ENCODE measurements at places on chromosomes 4 and X.

- no peak for DNase-seq
Measured at GRCh38 chrX:10629905-10630304, 9.5 kb upstream of the MID1 start.

DNA sequence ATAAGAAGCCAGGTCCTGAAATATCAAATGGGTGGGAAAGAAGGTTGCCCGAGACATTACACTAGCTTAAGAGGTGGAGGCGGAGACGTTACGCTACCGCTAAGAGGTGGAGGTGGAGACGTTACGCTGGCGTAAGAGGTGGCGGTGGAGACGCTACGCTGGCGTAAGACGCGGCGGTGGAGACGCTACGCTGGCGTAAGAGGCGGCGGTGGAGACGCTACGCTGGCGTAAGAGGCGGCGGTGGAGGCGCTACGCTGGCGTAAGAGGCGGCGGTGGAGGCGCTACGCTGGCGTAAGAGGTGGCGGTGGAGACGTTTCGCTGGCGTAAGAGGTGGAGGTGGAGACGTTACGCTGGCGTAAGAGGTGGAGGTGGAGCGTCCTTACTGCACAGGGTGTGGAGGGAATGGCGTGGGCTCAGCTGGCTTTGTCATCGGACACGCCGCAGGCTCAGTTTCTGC, 12.8 kb downstream of the CYP4V2 start:
- no peak for DNase-seq

DNA sequence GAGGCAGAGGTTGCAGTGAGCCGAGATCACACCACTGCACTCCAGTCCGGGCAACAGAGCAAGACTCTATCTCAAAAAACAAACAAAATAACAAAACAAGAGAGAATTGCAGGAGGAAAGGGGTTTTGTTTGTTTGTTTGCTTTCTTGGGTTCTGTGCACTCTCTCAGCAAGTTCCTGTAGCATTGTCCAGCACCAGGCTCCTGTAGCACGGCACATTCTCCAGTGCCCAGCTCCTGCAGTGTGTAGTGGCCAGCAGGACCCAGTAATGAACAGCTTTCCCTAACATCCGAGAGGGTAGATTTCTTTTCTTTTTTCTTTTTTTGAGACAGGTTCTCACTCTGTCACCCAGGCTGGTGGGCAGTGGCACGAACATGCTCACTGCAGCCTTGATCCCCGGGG, 60.5 kb upstream of the USP9X start:
- DNase-seq = no peak

DNA sequence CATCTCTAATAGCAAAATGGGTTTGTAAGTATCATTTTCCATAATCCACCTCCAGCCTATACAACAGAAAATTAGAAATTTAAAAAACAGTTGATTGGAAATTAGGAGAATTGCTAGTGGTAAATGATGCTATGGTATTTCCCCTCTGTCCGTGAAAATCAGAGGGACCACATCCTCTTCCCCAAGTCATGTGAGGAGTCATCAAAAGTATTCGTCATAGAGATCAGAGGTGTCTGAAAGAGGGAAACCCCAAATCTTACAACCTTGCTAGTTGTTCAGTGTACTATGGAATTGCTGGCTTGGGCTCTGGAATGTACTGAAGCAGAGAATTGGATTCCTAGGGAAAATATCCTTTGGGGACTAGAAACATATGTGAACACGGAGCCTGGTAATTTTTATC, 241.4 kb upstream of the ARHGAP24 start:
- DNase-seq = no peak

DNA sequence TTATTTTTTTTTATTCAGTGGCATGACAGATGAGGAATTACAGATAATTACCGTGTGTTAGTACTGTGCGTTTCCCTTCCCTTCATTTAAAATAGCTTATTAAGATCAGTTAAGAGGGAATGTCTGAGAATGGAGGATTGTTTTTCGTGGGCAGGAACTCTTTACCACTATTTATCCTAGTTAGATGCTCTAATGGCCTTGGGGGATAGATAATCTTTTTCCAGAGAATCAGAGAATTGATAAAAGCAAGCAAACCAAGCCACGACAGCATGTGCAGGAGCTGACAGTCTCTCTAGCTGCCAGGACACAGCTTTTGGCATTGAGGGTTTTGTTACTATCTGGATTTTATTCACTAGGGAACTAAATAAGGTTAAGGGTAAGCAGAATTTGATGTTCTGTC, 128.7 kb downstream of the DCLK2 start:
- no peak for DNase-seq

GRCh38 chr4:7647186-7647585, 212.5 kb upstream of the PSAPL1 start:
- no peak for DNase-seq

GRCh38 chr4:42906341-42906740, 13.8 kb downstream of the GRXCR1 start:
- DNase-seq = no peak

DNA sequence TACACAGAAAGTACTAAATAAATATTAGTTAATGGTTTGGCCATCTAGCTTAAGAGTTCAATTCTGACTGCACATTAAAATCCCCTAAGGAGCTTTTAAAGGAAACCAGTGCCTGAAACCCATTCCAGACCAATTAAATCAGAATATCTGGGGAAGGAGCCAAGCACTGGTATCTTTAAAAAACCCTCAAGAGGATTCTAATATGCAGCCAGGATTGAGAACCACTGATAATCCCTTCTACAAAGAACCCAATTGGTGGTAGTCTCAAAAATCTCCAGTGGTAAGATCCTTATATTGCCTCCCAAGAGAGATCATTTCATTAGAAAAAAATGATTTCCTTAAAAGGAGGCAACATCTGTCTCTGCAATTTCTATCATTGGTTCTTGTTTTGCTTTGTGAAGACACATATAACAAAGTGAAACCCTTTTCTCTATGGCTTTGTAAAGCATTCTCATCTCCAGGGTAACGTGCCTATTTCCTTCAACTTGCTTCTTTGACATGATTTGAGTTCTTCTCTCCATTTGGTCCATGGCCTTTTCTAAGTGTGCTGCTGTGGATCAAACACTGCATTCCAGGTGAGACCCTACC, 3.5 kb downstream of the GPR34 start:
- DNase-seq = no peak

DNA sequence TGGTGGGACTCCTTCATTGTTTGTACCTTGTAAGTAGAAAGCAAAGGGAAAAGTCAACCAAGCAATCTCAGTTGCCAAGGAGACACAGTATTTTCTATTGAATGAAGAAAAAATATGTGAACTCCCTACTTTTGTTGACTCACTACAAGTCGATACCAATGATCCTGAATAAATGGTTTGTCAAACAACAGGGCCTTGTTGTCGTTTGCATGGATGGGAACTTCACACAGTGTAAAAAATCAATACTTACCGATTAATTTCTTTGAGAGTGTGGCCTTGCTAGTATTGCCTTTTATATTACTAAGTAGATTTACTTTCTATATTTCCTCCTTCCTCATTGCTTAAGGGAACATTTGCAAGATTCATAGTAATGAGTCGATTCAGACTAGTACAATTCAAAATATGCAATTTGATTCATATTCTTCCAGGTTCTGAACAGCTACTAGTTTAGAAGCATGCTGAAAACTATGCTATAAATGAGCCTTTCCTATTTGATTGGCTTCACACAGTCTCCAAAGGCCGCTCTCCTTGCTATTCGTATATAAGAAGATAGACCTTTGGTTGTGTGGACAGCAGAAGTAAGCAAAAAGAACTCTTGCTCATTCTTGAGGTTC, 108.0 kb downstream of the ZNF330 start:
- no peak for DNase-seq

GRCh38 chr4:143782521-143782920, 82.0 kb upstream of the FREM3 start:
- no peak for DNase-seq

DNA sequence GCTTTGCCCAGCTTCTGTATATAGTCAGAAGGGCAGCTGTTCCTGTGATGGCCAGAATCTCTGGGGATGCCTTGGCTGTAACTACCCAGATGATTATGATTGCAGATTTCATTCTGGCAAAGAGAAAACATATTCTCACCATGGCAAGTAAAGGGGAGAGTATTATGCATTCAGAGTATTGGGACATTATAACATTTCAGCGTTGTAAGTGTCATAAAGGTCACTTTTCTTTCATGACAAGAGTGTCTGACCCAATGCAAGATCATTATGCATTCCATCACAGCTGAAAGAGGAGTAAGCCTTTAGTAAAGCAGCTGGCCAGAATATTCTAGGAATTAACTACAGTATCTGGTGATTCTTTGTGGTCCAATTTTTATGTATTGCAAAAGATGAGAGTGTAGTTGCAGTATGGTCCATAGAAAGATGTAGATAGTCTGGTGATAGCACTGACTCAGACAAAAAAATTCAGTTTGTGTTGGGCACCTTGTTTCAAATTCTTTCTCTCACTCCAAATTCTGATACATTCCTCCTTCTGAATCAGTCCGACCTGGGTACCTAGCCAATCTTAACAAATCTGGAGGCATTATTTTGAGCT, 2366.3 kb downstream of the PCDH7 start:
- no peak for DNase-seq

- no peak for DNase-seq
Measured at GRCh38 chr4:30642567-30642966, 77.6 kb upstream of the PCDH7 start.

GRCh38 chrX:29911673-29912072, 303.7 kb upstream of the MAGEB2 start:
- DNase-seq = no peak

GRCh38 chr4:185903205-185903604, 91.2 kb upstream of the SORBS2 start:
- DNase-seq = no peak

DNA sequence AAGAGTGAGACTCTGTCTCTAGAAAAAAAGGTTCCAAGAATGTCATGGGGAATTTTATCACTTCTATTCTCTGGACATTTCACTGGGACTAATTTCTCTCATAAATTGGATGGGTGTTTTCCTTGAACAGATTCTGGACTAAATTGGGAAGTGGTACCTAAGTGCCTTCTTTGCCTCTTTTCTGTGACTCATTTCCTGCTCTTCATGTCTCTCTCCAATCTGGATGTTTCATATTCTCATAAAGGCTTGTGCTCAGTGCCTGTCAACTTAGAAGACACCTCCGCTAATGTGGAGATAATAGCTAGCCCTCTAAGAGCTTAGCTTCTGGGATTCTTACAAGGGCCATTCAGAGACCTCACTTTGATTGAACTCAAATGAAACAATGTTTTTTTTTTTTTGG, 38.0 kb upstream of the IGFBP7 start:
- DNase-seq = no peak

DNA sequence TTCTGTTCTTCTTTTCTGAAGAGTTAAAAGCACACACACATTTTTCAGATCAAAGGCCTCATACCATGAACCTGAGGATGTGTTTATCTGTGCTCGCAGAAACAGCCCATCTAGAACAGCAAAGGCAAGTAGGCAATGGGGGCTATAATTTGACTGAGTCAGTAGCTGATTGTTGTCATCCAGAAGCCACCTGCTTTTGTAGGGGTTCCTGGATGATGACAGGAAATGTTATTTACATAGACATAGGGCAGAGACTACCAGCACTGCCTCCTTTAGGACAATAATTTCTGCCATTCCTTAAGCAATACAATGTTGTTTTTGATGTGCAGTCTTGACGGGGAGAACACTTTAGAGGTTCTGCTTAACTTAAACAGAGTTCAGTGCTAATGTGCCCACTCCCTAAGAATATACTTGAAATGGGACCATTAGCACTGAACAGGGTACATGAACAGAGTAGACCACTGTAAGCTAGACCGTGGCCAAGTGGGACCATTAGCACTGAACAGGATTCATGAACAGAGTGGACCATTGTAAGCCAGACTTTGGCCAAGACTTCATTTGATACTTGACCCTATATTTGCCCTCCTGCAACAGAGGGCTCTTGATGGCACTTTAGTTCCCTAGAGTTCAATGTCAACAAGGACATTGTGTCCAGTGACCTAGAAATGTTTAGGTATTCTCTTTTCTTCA, 42.8 kb upstream of the CCSER1 start:
- DNase-seq = no peak

- DNase-seq = no peak
Measured at GRCh38 chrX:96824166-96824565, 59.5 kb upstream of the RPA4 start.

GRCh38 chr4:31007858-31008257, 287.7 kb downstream of the PCDH7 start:
- no peak for DNase-seq

DNA sequence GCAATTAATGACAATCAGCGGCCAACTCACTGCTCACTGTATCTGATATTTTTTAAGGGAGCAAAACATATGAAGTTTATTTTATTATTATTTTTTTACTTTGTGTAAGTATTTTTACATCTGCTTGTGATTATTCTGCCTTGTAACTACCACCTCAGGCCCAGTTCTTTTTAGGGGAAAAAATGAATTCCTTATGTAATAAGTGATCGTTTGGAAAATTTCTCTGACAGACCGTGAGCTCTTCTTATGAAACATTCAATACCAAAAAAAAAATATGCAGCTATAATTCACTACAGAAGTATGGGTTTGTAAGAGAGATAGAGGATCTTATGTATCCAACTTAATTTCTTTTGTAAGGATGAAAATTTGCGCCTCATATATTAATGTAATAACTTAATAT, 33.5 kb upstream of the STOX2 start:
- DNase-seq = no peak

GRCh38 chrX:40383969-40384368, 196.8 kb upstream of the ATP6AP2 start:
- DNase-seq = no peak

DNA sequence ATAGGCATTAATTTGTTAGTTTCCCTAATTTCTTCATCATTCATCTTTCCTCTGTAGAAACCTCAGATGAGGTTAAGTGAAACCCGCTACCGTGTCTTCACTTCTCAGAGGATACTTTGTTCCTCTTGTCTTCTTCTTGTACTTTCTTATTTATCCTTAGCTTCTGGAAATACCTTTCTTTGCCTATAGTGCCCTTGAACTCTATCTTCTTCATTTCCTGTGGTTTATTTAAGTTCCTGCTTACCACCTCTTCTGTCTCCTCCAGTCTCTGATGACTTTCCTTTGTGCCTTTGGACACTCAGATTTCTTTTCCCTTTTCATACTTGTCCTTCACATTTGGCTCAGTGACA, 159.6 kb upstream of the LEF1 start:
- no peak for DNase-seq

DNA sequence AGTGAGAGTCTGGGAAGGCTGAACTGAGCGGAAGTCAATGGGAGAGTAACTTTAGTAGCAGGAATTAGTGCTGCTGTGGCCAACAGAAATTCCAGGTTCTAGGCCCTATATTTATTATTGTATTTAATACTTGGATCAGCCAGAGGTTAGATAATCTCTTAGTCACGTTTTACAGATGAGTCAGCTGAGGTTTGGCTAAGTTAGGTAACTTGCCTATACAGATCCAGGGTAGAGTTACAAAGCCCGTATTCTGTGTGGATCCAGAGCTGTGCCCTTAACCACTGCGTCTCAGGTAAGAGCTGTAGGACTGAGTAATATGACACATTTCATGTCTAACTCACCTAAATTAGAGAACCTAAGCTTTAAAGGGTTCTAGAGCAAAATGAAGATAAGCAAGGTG, 20.5 kb downstream of the PSMD10 start:
- no peak for DNase-seq

DNA sequence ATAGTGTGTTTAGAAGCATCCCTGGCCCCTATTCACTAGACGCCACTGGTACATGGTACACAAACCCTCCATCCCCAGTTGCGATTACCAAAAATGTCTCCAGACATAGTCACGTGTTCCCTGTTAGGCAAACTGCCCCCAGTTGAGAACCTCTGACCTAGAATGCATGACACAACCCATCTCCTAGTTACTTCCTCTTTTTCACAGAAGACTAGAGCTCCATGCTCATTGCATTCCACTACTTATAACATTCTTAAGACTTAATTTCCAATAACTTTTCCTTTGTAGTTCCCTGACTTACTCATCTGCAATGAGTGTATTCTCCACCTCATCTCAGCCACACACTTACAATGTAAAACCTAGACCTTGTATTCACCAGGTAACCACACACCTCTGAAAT, 68.6 kb downstream of the PRSS12 start:
- no peak for DNase-seq

All from activated CD8-positive, alpha-beta memory T cell treated with anti-CD3 and anti-CD28 coated beads for 1 hour (primary cell).